GOT3 (cell line): ENCODE measurements at places on chromosomes 3 and 15.

DNA sequence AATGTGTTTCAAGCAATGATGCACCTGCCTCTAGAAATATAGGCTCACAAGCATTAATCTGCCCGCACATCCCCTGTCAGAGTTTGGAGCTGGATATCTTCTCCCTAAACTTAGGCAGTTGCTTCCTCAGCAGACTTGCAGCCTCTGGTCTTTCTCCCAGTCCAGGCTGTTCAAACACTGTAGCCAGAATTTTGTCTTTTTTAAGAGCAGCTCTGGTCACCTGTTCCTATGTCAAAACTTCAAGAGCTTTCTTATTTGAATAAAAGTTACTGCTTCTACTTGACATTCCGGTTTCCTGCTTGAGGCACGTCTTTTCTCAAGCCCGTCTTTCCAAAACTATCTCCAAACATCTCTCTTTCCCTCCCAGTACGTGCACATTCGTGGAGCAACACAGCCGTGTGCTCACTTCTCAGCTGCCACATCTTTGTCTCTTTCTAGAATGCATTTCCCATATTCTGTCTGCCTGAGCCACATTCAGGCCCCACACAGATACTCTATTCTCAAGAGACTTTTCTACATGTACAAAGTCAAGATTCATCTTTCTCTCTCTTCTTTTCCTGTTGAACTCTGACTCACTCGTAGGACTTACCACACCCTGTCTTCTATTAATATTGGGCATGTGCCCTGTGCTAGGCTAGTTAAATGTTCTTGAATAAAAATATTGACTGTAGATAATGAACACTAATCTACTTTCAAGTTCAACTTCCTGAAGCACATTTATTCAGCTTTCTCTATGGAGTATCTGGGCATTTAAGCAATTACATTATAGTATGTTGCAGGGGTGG lies 307.7 kb upstream of the SOX2 start:
- DNase-seq, result no peak

DNA sequence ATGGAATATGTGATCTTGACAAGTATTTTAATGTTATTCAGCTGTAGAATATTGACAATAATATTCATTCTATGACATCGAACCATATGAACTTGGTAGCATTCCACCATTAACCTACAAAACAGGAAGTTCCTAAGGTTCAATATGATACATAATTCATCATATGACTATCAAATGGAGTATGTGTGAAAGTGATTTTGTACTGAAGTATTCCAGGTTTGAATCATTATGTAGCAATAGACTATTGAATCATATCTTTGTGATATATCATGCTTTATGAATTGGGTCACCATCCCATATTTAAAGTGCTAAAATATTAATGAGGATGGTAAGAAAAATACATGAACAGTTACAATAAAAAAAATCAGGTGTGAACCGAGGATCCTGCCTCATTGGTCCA lies 95.1 kb downstream of the TP63 start:
- DNase-seq, result no peak

- DNase-seq, result no peak
Measured at GRCh38 chr3:196311-197148, at the start of gene CHL1. Gene CHL1, plus strand, starts transcription at chr3:196763. Its CDS starts 123,014 bp downstream, at chr3:319777.

DNA sequence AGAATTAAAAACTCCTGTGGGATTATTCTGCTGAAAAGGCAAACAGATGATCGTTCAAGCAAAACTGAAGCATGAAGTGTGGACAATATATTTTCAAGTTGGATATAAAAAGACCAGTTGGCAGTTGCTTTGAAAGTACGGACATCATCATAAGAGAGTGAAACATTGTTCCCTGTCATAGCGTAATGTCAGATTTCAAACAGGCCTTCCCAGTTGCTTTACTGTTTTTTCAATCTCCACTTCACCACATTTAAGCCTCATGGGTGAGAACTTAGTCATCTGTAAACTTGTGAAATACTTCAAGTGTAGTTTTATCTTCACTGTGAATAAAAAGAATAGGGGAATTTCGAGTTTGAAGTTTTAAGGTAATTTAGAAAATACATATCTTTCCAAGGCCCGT lies 435.1 kb upstream of the CNTN3 start:
- no peak for DNase-seq

- peak; percentile 20 for DNase-seq
Measured at GRCh38 chr3:12708584-12709192, 44.8 kb upstream of the RAF1 start.
